OCI-LY7 (cell line): ENCODE measurements at places on chromosomes 5 and 9. TPM values are rescaled to one million over a fixed set of nuclear protein-coding genes. Genes with fewer than 3 reads are reported as not detected.

Gene MEIKIN
- total RNA-seq, result not detected in 2 replicates

Gene GAPT
- 9.0 and 11.2 TPM in 2 replicates for total RNA-seq

Gene PCDHB11
- not detected in 2 replicates for total RNA-seq

Gene LCN15
- total RNA-seq, result not detected in 2 replicates

Gene CDKN2A
- total RNA-seq, result 145 and 148 TPM in 2 replicates

Gene ARID3C
- total RNA-seq, result 0.38 and 0.44 TPM in 2 replicates

Gene FAF2
- total RNA-seq, result 46.4 and 49.7 TPM in 2 replicates

Gene SPATA24
- total RNA-seq, result 9.4 and 10.8 TPM in 2 replicates

DNA sequence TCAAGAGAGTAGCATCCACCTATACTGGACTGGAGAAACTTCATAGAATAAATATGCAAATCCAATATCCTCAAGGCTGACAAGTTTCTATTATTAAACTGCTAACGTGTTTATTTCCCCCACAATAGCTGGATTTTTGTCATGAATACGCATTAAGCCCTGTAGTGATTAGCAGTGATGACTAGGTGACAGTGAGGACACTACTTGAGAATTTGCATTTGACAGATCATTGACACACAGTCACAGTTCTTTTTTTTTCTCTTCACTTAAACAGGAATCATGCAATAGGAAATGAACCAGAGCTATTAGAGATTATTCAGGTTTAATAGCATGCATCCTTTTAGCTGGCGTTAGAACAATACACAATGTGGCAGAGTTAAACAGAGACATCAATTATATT is 35.3 kb downstream of the MPDZ start:
- no peak for DNase-seq

DNA sequence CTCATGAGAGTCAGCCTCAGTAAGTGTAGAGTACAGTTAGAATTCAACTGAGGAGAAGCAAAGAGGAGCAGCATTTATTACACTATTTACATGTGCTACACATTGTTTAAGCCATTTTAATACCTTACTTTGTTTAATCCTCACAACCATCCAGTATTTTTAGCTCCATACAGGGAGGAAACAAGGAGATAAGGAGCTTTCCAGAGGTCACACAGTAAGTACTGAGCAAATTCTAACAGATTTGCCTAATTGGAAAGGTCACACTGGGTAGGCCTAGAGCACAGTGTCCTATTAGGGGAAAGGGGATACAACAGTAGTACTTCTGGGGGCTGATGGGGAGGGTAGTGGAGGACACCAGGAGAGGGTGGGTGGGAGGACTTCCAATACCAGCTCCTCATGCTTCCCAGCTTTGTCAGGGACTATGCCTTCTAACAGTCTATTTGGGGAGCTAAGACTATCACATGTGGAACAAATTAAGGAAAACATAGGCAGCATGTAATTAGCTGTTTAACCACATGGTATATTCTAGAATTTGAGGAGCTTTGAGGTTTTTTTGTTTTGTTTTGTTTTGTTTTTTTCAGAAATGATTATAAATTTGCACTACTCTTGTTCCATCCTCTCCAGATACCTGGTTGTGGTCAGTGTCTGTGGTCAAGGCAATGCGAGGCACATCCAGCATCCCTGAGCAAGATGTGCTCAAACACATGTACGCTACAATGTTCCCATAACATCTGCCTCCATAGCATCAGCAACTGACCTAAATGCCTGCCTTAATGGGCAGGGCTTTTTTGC is 96.0 kb upstream of the SLC12A2 start:
- no peak for DNase-seq

- DNase-seq, result no peak
Observed at GRCh38 chr5:61918611-61919010, 387.4 kb upstream of the KIF2A start.

DNA sequence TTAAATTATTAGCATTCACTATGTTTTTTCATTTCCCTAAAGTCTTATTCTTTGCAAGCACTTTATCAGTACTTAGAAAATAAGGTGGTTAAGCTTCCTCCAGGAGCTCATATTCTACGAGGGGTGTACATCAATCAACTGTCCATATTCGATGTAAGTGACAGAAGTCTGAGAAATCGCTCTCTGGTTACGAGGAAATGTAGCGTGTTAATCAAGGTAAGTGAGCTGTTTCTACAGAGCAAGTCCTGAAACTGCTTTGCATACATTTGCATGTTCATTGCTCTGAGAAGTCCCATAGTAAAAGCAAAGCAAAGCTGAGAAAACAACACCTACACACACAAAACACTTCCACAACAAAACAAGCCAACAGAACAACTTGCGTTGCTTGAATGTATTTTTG is 893.9 kb upstream of the DMAC1 start:
- no peak for DNase-seq

DNA sequence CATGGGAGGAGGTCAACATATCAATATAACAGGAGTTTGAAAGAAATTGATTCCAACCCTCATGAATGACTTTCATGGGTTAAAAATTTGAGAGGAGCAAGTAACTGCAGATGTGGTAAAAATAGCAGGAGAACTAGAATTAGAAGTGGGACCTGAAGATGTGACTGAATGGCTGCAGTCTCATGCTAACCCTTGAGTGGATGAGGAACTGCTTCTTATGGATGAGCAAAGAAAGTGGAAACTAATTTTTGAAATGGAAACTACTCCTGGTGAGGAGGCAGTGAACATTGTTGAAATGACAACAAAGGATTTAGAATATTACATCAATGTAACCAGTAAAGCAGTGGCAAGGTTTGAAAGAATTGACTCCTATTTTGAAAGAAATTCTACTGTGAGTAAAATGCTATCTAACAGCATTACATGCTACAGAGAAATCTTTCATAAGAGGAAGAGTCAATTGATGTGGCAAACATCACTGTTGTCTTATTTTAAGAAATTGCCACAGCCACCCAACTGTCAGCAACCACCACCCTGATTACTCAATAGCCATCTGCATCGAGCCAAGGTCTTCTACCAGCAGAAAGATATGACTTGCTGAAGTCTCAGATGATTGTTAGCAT is 1683.2 kb downstream of the MAT2B start:
- DNase-seq, result no peak

DNA sequence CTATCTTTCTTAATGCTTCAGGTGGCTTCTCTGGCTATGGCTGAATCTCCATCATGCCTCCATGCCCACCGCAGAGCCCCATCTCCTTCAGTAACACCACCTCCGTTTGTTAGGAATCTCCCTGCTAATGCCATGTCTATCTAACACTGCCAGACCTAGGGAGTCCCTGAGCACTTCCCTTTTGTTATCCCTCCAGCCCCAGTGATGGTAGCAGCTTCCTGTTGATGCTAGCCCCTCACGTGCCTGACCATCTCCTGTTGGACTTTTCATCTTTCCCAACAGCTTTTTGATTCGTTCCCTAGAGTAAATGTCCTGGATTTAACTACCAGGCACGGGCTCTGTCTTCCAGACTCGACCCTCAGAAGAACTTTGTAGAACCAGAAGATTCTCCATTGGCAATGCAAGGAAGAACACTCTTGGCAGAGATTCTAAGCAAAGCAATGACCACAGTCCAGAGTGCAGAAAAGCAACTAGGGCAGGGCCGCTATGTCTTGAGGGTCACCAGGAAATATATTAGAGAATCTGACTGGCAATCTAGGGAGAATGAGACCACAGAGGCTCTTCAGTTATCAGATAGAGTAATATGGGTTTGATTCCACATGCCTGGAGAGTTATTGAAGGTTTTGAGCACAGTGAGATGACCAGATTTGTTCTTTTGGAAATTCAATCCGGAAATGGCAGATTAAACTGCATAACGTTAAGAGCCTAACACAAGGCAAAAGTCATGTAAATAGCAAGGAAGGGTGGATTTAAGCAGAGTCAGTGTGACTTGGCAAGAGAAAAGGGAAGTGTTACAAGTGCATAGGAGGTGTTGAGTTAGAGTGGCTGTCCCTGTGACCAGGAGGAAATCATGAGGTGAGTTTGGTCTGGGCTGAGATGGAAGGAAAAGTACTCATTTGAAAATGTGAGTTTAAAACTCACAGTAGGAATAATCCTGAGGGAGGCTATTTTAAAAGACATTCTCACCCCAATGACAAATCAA is 555.2 kb downstream of the ACTL7B start:
- DNase-seq, result no peak

DNA sequence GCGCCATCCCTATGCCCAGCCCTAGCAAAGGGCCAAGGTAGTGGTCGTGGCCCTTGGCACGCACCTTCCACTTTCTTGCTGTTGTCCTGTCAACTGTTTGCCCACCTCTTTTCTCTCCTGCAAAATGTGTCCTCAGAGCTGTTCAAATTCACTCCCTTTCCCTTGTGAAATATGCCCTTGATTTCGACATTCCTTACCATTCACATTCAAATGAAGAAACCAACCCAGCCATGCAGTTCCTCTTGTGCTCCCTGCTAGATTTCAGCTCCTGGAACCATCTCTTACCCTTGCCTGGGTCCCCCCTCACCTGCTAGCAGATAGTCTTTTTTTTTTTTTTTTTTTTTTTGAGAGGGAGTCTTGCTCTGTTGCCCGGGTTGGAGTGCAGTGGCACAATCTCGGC is 19.6 kb upstream of the HRH2 start:
- DNase-seq, result no peak

- no peak for DNase-seq
Observed at GRCh38 chr5:146158255-146158654, 24.2 kb downstream of the LARS1 start.

DNA sequence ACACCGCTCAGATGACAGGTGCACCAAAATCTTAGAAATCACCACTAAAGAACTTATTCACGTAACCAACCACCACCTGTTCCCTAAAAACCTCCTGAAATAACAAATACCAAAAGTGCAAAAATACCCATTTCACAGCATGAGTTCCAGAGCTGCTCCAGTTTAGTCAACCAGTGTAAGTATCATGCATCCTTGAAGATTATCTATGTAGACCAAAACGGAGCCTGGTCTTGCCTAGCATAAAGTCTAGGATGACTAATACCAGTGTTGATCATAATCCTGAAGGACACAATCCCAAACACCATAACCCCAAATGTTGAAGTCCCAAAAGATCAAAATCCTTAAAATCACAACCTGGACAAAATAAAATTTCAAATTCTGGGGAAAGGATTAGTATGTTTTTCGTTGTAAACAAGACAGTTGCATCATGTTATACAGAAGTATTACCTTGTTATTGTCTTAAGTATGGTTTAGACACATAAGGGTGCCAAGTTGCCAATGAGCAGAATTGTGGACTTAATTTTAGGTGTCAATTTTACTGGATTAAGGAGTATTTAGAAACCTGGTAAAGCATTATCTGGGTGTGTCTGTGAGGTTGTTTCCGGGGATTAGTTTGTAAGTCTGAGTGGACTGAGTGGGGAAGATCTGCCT is 18.1 kb downstream of the VCP start:
- no peak for DNase-seq

DNA sequence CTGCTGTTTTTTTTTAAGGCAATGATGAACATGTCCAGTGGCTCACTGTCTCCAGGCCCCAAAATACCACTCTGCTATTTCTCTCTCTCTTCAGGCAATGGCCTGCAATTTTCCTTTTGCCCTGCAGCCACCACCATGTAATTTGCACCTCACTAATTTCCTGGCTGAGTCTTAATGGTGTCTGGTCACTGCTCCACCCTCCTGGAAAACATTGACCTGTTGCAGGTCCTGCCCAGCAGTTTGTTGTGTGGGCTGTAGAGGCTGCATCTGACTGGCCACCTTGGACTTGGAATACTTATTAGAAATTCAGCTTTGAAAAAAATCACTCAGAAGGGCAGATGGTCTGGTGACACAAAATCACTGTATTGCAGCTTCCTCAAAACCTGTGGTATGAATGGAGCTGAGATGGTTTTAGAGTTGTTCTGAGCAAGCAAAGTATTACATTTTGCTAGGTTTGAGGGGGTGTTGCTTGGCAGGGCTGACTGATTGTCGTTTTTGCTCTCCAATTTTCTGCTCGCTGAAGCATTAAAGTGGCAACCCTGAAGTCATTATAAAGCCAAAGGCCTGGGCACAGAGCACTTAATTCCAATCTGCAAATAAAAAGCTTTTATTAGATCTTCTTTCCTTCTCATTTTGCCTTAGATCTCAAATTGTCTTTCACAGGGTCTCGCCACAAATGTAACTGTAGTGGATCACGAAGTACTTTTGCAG is 134.8 kb downstream of the TMEM174 start:
- DNase-seq, result no peak

DNA sequence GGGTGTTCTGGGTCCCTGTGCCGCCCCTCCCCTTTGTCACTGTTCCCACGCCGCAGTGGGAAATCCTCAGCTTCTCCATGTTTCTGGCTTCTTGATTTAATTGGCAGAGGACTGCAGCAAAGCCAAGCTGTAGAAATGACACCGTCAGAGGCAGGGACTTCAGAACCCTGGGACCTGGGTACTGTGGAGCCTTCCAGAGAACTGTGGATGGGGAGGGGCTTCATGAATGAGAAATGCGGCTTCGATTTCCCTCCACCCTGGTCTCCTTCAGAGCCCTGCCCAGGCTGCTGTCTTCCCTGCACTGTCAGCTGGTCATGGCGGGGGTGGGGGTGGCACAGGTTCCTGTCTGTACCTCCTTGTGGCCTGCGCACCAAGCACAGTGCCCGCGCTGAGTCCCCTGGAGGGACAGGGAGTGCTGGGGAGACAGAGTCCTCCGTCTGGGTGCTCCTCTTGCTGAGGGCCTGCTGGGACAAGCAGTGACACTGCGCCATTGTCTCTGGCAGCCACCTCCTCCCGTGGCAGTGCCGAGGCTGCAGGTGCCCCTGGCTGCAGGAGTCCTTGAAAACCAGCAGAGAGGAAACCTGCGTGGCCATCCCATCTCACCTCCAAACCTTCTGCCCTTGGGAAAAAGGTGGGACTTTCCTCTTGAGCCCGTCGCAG is 47.2 kb downstream of the COL5A1 start:
- no peak for DNase-seq
